ENCODE measurements at places on chromosomes 1 and 21.

DNA sequence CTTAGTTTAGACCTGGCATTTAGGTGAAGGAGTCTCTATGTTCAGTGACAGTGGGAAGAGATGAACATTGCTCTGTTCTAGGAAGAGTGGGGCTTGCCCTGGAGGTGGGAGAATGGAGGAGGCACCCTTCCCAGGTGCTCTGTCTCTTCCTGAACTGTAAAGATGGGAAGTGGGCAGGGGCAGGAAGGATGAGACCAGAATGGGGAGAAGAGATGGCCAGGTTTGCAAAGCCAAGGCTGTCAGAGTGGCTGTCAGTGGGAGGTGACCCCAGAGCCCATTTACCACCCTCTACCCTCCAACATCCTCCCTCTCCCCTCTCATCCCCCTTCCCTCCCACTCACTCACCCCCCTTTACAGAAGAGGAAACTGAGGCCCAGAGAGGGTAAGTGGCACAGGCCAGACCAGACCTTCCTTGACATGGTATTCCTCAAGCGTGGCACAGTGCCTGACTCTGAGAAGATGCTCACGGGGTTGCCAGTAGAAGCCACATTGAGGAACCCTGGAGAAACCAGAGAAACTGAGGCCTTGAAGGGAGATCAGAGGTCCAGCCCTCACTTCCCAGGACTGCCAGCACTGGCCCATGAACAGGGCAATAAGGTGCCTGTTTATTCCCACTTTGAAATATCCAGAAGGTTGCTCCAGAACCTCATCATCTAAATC lies 1.4 kb upstream of the IGSF8 start:
- no peak for DNase-seq

- no peak for DNase-seq
These were observed 34.6 kb downstream of the OLFML2B start for GRCh38 chr1:161989108-161989507.

DNA sequence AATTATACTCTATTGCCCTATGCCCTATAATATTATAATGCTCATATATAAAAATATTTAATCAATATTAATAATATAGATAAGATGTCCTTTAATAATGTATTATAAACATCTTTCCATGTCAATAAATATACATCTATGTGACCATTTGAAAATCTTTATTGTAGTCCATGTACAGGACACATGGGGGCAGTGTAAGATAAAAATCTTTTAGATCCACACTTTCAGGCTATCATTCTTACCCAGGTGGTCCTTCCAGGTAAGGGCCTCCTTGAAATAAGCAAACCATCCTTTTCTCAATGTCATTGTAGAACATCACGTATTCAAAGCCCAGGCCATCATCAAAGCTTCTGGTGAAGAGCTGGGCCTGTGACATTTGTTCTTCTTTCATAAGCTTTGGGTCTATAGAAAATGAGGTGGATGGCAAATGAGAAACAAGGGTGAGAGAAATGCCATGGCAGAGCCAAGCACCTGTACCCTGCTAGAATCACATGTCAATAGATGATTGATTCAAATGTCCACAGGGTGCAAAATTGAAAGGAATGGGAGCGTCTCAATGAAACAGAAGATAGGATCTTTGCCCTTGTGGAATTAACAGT lies 20.2 kb downstream of the THEM4 start:
- no peak for DNase-seq

- no peak for DNase-seq
These were observed 70.8 kb upstream of the COA6 start for GRCh38 chr1:234302354-234302962.

DNA sequence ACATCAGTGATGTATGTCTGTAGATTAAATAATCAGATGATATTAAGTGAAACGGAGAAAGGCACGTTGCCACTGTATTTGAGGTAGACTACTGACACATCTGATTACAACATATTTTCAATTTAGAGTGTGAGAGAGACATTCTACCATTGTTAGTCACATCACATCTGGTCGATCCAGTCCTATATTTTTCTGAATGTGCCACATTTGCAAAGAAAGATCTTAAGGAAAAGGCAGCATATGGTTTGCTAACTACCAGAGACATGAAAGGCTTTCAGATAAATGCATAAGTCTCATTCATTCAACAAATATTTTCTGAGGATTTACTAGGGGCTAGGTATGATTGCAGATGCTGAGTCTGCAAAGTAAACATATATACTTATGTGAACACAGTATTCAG lies 114.3 kb upstream of the RUNX1 start:
- no peak for DNase-seq

DNA sequence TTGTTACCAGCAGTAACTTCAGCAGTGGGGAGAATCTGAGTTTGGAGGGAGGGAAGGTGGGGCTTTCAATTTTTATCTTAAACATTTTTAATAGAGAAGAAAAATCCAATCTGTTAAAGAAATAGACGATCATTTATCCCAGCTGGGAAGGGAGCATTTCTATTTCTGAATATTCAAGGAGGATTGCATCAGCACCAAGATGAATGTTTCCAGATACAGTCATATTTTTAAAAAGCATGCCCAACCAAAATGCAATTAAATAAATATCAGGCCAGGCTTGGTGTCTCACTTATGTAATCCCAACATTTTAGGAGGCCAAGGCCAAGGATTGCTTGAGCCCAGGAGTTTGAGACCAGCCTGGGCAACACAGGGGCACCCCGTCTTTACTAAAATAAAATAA lies 1.7 kb upstream of the ATP1A4 start:
- DNase-seq: no peak

- no peak for DNase-seq
These were observed 95.1 kb upstream of the ARHGEF16 start for GRCh38 chr1:3359351-3359750.

DNA sequence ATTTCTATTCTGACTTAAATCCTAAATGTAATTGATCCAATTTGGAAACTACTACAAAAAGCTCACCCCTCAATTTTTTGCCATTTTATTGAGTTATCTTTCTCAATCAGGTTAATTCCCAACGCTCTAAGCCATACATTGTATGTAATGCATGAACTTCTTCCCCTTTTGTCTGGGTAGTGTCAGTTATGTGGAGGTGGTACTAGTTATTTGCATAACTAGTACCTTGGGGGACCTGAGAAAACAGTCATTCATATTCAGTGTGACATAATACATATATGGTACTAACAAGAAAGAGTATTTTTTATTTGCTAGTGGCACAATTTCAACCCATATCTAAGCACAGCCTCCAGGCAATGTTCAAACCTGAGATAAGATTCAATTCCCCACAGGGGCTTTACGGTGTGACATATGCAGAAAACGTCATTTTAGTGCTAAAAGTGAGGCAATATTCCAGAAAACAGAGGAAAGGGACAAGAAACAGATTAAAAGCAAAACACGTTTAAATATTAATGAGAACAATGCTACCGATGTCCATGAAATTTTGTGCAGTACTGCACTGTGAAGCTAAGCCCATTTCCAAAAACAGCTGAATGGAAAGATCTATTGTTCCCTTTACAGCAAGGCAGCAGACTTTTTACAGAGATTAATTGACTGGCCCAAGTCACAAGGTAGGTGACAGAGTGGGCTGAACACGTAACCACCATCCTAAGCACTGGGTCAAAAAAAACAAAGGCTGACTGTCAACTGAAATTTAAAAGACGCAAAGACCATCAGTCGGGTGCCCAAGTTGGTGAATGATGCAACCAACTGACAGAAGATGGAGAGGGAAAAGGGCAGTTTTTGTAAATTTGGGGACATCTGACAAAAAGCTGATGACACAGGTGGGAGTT lies 1.4 kb downstream of the HLCS start:
- no peak for DNase-seq

- no peak for DNase-seq
These were observed 6.9 kb upstream of the SLC45A3 start for GRCh38 chr1:205687242-205687641.

DNA sequence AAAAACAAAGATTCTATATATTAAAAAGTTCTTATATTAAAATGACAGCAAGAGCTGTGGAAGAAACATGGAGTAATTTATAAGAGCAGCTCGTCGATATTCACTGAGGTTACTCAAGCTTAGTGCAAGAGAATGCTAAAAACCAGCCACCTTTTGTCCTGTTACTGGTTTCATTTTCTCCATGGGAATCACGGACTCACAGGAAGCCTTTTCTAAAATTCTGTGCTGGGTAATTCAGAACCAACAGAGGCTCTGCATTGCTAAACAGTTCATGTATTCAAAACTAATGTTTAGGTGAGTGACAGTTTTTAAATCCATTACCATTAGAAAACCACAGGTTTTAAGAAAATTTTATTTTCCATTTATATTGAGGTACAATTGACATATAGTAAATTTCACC lies 147.8 kb upstream of the MAP1LC3C start:
- DNase-seq: no peak

- DNase-seq: no peak
These were observed 661.5 kb upstream of the ADGRL4 start for GRCh38 chr1:79667848-79668696.

DNA sequence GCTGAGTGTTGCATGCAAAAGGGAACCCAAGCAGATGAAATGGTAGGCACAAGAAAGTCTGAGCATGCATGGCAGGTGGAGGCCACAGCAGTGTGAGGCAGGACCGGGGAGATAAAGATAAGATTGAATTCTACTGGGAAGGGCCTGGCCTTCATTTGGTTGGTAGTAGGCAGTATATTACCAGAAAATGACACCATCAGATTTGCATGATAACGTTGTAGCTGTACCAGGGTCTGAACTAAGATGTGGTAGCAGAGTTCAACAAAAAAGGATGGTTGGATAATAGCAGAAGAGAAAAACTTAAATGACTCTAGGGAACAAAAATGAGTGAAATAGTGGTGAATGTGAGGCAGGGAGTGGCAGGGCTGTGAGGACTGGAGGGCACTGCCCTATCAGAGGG lies 75.6 kb upstream of the DNAJC6 start:
- DNase-seq: no peak

GRCh38 chr1:57796616-57797015 lies 372.8 kb upstream of the DAB1 start:
- DNase-seq: no peak

DNA sequence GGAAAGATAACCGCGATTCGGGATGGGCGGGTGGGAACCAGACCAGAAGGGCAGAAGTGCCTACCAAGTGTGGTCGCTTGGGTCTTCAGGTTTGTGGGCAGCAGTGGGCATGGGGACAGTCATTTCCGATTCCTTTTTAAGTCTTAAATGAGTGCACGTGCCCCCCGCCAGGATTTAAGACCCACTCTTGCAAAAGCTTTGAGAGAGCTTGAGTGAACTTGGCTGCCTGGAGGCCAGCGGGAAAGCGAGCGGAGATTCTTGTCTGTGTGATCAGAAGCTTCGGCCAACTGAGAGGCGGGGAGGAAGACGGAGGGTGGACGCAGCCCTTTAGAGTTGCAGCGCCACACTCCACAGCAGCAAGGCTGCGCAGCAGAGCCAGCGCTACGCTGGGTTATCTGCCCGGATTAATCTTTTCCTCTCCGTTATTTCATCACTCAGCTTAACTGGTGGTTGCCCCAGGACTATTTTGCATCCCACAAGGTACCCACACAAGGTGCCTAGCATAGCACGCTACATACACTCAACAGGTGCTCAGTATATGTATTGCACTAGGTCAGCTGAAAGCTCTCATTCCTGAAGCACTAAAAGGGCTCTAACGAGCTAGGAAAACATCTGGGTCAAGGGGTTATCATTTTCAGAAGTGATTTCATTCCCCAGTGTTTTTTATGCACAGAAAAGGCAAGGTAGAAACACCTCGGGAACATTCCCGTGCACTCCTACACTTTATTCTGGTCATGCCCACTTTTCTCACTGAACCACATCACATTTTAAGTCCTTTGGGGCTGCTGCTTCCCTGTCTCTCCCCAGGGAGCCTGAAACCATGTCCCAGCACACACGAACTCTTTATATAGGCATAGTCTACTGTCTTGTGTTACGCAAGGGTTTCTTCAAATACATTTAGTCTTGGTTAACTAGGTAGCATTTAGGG lies 1.5 kb upstream of the BATF3 start:
- DNase-seq: no peak

DNA sequence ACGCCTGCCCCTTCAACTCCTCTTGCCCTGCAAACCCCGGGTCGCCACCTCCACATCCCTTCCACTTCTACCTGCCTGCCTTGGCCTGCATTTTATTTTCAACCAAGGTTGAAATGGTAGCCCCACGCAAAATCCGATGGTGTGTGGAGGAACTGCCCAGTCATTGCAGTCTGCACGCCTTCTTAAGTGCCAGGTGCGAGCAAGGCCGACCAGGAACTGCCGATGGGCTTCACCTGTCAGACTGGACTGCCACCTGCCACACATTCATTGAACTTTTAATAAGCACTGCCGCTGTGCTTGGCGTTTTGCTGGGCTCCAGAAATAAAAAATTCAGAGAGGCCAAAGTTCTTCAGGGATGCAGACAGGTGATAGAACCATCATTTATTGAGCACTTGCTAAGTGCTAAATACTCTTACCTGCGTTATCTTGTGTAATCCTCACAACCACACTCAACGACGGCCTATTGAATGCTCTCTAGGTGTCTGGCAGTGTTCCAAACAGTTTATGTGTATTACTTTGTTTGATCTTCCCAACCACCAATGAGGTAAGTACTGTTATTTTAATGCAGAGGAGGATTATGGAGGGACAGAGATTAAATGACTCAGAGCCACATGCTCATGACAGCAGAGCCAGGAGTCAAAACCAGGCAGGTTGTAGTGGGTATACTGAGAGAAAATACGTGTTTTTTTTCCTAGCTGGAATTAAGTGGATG lies 36.2 kb downstream of the CACHD1 start:
- DNase-seq: no peak

- DNase-seq: no peak
These were observed 158.5 kb downstream of the PCBP3 start for GRCh38 chr21:45801989-45802388.

DNA sequence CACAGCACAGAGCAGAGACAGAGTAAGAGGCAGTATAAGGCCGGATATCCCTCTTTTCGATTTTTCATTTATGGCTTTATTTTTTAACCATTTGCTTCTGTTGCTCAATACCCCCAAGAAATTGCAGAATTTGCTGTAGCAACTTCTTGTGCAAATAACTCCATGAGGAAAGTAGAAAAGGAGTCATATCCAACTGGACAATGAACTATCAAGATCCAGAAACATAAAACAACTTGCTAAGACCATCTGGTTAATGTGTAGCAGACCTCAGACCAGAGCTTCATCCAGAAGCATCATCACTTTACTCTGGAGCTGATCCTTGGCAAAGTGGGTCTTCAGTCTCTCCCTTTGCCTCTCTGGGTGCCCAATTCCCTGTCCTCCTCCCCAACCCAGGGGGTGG lies 45.9 kb downstream of the ZNF697 start:
- DNase-seq: no peak

DNA sequence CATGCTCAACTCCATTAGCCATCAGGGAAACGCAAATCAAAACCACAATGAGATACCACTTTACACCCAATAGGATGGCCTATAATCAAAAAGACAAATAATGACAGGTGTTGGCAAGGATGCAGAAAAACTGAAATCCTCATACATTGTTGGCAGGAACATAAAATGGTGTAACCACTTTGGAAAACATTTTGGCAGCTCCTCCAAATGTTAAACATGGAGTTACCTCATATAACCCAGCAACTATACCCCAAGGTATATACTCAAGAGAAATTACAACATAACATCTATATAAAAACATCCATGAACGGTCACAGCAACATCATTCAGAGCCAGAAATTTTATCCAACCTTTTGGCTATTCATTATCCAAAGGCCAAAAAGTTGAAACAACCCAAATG lies 11.6 kb downstream of the EIF4G3 start:
- no peak for DNase-seq

GRCh38 chr1:204751480-204751879 lies 65.9 kb upstream of the LRRN2 start:
- no peak for DNase-seq

GRCh38 chr1:84919461-84919970 lies 26.5 kb upstream of the LPAR3 start:
- DNase-seq: no peak

Measured in activated CD8-positive, alpha-beta memory T cell treated with anti-CD3 and anti-CD28 coated beads for 1 hour (primary cell).